Right lobe of liver (tissue), 6 donors: ENCODE measurements at places on chromosomes 6 and 20. TPM values are rescaled to one million over a fixed set of nuclear protein-coding genes. Genes with fewer than 3 reads are reported as not detected.

DNA sequence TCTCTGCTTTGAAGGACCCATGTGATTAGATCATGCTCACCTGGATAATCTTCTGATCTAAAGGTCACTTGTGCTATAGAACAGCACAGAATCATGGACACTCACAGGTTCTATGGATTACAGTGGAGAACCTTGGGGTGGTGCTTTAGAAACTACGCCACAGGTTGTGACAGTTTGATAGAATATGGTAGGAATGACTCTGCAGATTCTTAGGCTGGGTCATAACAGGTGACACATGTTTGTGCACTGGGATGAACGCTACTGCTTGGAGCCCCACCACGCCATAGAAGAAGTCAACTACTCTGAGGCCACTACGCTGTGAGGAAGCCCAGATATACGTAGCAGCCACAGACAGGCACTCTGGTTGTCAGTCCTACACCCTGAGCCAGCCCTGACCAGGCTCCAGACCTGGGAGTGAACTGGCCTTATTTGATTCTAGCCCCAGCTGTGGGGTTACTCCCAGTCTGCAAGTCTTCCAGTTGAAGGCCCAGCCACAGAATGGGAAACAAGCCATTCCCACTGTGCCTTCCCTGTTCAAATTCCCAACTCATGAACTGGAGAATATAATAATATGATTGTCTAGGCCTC, 99.0 kb upstream of the SLC24A3 start:
- DNase-seq, result no peak

GRCh38 chr6:146635165-146635564, 36.4 kb downstream of the ADGB start:
- DNase-seq, result no peak

GRCh38 chr6:111871725-111872400, 1.4 kb downstream of the FYN start:
- no peak for DNase-seq

DNA sequence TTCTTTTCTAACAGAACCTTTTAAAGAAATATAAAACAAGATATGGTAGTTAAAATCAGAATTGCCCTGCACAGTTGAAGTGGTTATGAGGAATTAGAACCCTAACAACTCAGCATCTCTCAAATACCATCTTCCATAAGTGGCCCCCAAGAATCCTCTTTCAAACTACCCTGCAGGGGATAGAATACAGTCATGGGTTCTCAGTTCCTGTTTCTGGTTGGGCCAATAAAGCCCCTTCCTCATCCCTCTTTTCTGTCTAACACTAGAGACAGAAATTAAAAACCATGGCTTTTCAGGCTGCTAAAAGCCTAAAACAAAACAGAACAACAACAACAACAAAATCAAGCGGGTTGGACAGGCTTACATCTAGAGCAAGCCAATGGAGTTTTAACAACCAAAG, 6.7 kb upstream of the LCA5 start:
- no peak for DNase-seq

The MYCT1 gene
- 4.5 TPM for total RNA-seq

GRCh38 chr6:141580131-141580530, 552.6 kb upstream of the GJE1 start:
- no peak for DNase-seq

DNA sequence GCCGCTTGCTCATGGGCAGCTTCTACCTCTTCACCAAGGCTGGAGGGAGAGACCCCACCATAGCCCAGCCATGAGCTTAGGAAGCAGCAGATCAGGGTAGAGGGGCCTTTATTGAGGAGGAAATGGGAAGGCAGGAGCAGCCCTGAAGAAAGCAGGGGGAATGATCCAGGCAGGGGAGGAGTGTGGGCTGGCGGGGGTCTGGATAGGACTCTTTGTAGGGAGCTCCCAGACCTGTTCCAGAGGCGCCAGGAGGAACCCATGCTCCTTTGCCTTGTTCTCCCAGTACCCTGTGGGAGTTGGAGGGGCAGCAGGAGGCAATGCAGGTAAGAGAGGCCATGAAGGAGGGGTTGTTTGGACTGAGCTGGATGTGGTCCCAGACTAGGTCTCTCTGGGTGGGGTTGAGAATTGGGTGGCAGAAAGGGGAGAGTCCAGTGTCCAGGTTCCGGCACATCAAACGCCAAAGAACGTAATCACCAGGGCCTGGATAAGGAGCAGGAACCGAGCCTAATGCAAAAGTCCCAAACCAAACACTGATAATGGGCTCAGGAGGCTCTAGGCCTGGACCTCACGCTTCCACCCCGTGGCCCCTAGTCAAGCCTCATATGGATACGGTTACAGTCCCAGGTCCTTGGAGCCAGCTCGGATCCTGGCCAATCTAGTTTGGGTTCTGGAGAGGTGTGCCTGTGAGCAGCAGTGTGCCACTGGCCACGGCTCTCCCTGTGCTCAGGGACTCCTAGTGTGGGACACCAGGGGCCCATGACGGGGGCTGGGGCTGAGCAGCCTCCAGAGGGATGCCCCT, 12.1 kb upstream of the PGC start:
- no peak for DNase-seq

The GABRR1 gene
- total RNA-seq, result not detected

The TBX18 gene
- total RNA-seq, result 0.58 TPM

The MLIP gene
- total RNA-seq, result 21.8 TPM

GRCh38 chr20:9510911-9511310, 3.5 kb upstream of the LAMP5 start:
- no peak for DNase-seq

The TNFRSF21 gene
- 1.9 TPM for total RNA-seq

The RUNX2 gene
- 0.15 TPM for total RNA-seq

DNA sequence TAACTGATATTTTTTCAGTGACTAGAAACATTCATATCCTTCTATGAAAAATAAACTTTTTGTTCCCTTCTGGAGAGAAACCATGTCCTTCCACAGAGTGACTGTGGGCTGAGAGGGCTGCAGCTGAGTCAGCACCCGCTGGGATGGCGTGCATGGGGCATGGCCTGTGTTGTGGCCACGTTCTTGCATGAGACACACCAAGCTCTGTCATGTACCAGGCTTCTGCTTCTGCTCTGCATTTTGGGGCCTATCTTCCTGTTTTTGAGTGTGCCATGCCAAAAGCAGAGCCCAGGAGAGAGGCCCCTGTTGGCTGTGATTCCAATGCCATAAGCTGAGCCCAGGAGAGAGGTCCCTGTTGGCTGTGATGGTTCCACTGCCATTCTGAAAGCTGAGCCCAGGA, 10.8 kb downstream of the APMAP start:
- peak; percentile 53 for DNase-seq

DNA sequence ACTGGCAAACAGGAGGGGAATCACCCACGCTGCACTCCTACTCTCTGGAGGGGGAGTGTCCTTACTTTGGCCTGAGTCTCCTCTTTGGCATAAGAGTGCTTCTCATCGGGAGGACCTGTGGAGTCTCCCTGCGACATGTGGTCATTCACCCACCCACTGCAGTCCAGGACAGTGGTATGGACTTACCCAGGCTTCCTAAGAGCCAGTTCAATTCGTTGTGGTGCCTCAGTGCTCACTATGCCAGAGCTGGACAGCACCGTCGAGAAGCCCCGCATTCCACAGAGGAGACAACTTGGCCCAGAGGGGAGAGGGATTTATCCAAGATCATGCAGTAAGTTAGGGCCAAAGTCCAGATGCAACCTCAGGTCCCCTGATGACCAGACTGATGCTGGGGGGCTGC, 86.2 kb upstream of the CCDC167 start:
- DNase-seq, result peak; percentile 2

- DNase-seq, result no peak
These were observed 4.6 kb downstream of the FOXQ1 start for GRCh38 chr6:1316489-1316971.

GRCh38 chr6:56593801-56594318, 48.8 kb downstream of the DST start:
- DNase-seq, result no peak

DNA sequence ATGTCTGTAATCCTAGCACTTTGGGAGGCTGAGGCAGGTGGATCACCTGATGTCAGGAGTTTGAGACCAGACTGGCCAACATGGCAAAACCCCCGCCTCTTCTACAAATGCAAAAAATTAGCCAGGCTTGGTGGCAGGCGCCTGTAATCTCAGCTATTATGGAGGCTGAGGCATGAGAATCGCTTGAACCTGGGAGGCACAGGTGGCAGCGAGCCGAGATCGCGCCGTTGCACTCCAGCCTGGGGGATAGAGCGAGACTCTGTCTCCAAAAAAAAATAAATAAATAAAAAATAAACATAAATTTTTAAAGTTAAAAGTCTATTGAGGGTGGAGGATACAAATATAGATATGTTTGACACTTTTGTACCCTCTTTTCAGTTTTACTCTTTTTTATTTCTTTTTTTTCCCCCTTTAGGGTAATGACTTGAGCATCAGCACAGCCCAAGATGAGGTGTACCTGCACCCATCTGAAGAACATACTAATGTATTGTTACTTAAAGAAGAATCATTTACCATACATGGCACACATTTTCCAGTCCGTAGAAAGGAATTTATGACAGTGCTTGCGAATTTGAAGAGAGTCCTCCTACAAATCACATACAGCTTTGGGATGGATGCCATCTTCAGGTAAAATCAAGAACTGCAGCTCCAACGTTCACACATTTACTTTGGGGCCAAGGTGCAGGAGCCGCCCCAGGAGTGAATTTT, 368.9 kb downstream of the LAMA2 start:
- no peak for DNase-seq

DNA sequence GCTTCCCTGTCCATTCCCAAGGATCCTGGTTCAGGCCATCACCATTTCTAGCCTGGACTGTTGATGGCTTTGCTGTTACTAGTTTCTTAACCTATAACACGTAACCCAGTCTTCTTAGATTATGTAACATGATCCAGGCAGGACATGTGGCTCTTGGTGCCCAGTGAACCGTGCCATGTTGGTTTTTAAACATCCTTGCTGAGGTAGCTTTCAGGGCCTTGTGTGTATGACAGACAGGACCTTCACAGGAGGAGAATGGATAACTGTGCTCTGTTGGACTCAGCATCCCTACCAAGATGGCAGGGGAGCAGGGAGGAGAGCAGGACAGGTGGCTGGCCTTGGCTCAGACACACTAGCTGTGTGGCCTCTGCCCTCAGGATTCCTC, 46.8 kb downstream of the PANK2 start:
- no peak for DNase-seq

The GATA5 gene
- 0.56 TPM for total RNA-seq

GRCh38 chr6:72216222-72217068, 330.1 kb downstream of the RIMS1 start:
- DNase-seq, result peak; percentile 27

The BMP7 gene
- total RNA-seq, result not detected

GRCh38 chr6:125577124-125577662, 172.2 kb upstream of the HEY2 start:
- DNase-seq, result no peak

- no peak for DNase-seq
These were observed 265.0 kb upstream of the EPHA7 start for GRCh38 chr6:93684339-93684738.

The IMPG1 gene
- total RNA-seq, result not detected

- DNase-seq, result no peak
These were observed 4.0 kb upstream of the FOXF2 start for GRCh38 chr6:1385129-1386037.

The TMEM170B gene
- 4.4 TPM for total RNA-seq

GRCh38 chr6:48084201-48084600, 26.8 kb downstream of the PTCHD4 start:
- DNase-seq, result no peak

- DNase-seq, result no peak
These were observed 47.0 kb downstream of the EZR start for GRCh38 chr6:158772172-158772571.

- peak; percentile 84 for DNase-seq
These were observed 156.0 kb downstream of the CEBPB start for GRCh38 chr20:50346374-50347283.

DNA sequence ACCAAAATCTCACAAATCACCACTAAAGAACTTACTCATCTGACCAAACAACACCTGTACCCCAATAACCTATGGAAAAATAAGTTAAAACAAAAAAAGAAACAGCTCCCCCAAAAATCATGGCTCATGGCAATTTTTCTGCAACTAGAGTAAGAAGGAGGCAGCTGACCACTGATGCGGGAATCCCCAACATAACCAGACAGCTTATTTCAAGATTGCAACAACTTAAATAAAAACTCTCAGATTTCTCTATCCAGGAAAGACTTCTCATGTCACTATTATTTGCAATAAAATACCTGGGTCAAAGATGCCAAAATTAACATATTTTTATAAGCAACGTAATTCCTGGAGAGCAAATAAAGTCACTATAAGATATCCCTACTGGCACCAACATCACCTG, 128.1 kb upstream of the LY86 start:
- DNase-seq, result no peak

DNA sequence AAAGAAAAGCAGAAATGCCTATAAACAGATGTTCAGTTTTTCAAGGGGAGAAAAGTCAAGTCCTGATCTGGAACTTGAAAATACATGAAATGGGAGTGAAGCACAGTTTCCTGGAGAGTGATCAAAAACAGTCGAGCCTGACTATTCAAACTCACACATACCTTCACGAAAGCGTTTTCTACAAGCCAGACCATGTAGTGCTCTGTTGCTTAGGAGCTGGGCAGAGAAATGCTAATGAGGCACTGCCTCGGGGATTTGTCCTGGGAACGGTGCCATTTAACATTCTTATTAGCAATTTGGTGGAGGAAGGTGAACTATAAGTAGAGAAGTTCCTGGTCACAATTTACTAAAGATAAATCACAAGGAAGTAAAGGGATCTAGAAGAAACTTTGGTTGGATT, 5.9 kb downstream of the NHSL1 start:
- no peak for DNase-seq

GRCh38 chr20:10094566-10095173, 59.9 kb downstream of the ANKEF1 start:
- no peak for DNase-seq

GRCh38 chr20:62252342-62252966, 14.1 kb downstream of the OSBPL2 start:
- no peak for DNase-seq

DNA sequence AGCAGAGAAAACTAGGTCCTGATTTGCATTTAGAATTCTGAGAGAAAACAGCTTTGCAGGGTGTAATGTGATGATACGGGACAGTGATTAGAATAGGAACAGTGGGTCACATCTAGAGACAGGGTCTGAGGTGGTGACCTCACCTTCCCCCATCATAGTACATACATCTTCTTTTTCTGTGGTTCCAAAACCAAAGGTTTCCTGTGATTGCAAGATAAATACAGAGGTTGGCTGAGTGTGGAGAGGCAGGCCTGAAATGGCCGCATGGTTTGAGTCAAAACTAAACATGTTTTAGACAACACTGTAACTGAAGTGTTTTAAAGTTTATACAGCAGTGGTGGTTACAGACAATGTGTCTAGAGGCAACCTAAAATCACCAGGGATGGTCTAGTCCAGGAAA, 10.4 kb upstream of the NT5DC1 start:
- DNase-seq, result no peak

The TRDN gene
- not detected for total RNA-seq
